HFFc6 (cell line): ENCODE measurements at places on chromosomes 11 and 22.

DNA sequence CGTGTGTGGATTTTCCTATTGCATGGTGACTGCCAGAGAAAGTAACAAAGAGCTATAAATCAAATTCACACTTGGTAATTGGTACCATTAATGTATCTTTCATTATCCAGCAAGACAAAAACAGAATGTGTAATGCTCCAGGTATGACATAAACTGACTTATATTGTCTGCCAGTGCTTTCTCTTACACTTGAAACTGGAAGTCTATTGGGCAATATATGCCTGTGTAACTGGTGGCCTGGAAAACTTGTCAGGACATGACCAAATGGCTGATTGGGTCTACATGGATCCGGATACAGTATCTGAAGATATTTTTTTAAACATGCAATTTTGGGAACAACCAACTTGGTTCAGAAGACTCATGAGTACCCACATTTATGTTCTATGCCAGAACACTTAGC, 174.6 kb upstream of the ARHGAP42 start:
- DNase-seq: no peak

GRCh38 chr11:6622261-6623171, 3.3 kb upstream of the TPP1 start:
- no peak for DNase-seq

DNA sequence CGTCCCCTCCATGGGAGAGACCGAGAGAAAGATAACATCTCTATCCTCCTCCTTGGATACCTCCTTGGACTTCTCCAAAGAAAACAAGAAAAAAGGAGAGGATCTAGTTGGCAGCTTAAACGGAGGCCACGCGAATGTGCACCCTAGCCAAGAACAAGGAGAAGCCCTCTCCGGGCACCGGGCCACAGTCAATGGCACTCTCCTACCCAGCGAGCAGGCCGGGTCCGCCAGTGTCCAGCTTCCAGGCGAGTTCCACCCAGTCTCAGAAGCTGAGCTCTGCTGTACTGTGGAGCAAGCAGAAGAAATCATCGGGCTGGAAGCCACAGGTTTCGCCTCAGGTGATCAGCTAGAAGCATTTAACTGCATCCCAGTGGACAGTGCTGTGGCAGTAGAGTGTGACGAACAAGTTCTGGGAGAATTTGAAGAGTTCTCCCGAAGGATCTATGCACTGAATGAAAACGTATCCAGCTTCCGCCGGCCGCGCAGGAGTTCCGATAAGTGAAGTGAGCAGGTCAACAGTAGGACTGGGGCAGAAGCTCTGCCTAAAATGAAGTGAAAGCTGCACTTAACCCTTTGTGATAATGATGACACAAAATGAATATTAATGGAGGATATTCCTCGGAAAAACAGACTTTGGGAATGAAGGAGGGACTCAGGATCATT, 65.3 kb downstream of the WNT11 start:
- DNase-seq: no peak

- no peak for DNase-seq
These were observed 73.7 kb upstream of the TSPAN18 start for GRCh38 chr11:44652901-44653644.
